Lower leg skin (tissue), 4 donors: ENCODE measurements at places on chromosomes 7 and 10.

- DNase-seq, result no peak
Measured at GRCh38 chr10:44010873-44011602, 362.4 kb upstream of the ZNF32 start.

DNA sequence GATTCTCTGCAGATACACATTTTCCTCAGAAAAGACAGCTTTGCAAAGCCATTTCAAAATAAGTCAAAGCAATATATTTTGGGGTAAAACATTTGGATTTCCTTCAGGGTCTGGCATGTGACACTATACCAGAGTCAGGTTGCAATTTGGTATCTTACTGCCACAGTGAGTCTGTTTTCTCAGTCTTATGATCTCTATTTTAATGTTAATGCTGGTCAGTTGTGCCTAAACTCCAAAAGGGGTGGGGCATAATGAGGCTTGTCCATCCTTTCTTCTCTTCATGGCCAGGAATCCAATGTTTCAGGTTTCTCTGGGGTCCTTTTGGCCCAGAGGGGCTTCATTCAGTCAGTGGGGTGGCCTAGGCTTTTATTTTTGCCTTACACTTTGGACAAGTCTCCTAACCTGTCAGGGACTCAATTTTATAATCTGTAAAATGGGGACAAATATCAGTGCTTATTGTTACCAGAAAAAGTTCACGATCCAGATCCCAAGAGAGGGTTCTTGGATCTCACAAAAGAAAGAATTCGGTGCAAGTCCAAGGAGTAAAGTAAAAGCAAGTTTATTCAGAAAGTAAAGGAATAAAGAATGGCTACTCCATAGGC is 341.5 kb downstream of the GALNT17 start:
- no peak for DNase-seq

DNA sequence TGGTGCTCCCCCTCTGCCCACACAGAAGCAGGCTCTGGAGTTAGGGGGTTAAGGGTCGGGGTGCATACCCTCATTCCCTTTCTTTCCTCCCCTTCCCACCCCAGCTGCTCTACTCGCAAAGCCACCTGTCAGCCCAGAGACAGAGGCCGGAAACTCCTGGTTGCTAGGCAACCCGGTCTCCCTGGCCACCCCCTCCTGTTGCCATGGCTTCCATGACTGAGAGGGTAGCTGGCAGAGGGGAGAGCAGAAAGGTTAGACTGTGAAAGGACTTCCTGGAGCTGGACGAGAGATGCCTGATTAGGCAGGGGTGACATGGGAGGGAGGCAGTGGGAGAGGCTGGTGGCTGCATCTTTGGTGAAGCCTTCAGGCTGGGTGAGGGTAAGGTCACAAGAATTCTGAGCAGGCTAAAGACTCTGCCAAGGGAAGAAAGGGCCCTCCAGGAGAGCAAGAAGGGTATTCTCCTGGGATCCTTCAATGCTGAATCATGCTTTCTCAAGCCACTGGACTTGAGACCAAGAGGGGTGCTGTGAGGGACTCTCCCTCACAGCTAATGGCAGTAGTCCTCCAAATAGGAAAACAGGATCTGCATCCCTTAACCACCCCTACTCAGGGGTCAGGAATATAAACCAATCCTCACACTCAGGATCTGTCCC is 5.4 kb downstream of the PSD start:
- no peak for DNase-seq

DNA sequence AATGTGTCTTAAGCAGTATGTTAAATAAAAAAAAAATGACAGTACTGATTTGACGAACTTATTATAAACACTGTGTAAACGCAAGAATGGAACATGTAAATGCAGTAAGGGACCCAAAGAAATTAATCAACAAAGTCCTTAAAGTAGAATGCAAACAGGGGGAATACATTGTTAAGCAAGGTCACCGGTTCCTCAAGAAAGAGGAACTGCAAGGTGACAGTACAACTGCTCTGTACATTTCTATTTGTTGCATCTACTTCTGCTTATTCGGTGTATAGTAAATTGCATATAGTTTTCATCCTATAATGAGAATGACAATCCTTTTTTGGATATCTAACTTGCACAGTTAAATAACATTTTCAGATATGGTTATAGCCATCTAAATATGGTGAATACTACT is 387.0 kb upstream of the SEMA3D start:
- no peak for DNase-seq

DNA sequence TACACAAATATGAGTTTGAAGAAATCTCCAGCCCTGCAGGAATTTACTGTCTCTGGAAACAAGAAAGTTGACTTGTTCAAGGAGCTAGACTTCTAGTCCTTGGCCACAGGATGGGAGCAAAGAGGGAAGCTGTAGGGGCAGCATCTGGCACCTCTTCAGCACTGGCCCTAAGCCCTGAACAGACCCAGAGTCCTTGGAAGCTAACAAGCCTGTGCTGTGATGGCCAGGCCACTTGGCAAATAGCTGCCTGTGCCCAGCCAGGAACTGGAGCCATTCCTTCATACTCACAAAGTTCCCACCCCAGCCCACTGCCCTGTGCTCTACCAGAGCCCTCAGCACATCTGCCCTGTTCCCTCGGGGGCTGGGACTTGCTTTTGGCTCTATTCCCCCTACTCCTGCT is 9.4 kb upstream of the COL13A1 start:
- DNase-seq, result no peak

DNA sequence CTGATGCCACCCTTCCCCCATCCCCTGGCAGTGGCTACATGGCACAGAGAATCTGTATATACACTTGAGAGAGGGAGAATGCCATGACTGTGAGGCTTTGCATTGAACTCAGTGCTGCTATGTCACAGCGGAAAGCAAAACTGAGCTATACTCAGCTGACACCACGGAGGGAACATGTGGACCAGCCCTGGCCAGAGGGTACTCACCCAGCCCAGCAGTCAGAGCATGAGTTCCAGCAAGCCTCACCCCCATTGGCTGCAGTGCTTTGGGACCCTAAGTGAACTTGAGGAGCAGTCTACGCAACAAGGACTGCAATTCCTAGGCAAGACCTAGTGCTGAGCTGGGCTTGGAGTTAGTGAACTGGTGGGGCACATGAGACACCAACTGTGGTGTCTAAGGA is 10.3 kb upstream of the AOC1 start:
- no peak for DNase-seq
